ENCODE measurements at places on chromosomes 7 and 10. TPM values are rescaled to one million over a fixed set of nuclear protein-coding genes. Genes with fewer than 3 reads are reported as not detected.

- no peak for DNase-seq
Measured at GRCh38 chr7:121037957-121038716, 49.6 kb downstream of the CPED1 start.

GRCh38 chr7:29763266-29763665 is 43.0 kb upstream of the WIPF3 start:
- no peak for DNase-seq

The ZC3HAV1L gene
- 20.2 TPM for total RNA-seq

GRCh38 chr7:27872356-27873275 is 132.7 kb downstream of the TAX1BP1 start:
- DNase-seq, result no peak

DNA sequence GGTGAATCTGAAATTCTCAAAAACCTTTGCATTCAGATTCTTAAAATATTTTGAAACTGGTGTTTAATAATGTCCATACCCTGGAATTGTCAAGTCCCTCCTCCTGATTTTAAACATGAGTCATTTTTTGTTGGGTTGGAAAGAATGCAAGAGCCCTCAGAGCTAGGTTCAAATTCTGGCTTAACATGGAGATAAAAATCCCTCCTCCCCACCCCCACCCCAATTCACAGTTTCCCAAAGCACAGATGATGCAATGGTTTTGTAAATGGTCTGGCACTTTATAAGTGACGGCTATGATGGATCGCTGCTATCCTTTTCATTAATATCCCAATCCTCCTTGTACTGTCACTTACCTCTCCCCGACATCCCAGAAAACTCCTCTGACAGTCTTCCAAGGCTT is 332.8 kb downstream of the PLXNA4 start:
- no peak for DNase-seq

The NUTM2D gene
- 1.6 TPM for total RNA-seq

The IRF5 gene
- 8.0 TPM for total RNA-seq

DNA sequence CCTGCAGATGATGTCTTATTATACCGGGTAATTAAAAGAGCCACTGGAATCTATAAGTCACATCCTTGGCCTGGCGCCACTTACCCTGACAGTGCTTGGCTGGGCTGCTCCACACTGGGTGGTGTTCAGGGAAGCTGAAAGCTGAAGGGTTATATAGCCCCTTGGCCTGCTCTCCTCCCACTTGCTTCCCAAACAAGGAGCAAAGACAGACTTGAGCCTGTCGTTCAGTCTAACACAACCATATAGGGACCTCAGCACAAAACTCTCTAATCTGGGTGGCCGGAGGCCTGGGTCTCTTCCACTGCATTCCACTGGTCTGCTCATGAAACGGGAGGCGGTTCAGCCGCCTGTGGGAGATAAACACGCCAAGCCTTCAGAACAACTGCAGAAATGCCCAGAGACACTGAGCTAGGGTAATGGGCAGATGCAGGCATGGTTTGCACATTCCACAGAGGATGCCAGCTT is at the start of gene ACTA2:
ACTA2 (minus strand) TSS at position 127 of the 465 bp plus-strand sequence. CDS start 3,843 bp downstream, outside the sequence.
- no peak for DNase-seq

- DNase-seq, result no peak
Measured at GRCh38 chr10:51502124-51502523, 197.3 kb downstream of the CSTF2T start.

GRCh38 chr10:78898341-78899097 is 170.2 kb upstream of the ZMIZ1 start:
- no peak for DNase-seq

The CRTAC1 gene
- not detected for total RNA-seq

DNA sequence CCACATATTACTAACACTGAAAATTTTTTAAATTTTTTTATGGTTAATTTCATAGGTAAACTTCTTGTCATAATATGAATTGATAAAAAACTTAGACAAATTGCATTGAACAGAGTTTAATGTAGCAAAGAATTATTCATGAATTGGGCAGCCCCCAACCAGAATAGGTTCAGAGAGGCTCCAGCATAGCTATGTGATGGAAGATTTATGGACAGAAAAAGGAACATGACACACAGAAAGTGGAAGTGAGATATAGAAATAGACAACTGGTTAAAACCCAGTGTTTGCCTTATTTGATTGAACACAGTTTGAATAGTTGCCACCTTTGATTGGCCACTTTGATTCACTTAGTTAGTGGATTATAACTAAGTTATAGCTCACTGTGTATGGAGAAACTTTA is 87.2 kb downstream of the AHR start:
- no peak for DNase-seq

The PNLIPRP3 gene
- total RNA-seq, result not detected

DNA sequence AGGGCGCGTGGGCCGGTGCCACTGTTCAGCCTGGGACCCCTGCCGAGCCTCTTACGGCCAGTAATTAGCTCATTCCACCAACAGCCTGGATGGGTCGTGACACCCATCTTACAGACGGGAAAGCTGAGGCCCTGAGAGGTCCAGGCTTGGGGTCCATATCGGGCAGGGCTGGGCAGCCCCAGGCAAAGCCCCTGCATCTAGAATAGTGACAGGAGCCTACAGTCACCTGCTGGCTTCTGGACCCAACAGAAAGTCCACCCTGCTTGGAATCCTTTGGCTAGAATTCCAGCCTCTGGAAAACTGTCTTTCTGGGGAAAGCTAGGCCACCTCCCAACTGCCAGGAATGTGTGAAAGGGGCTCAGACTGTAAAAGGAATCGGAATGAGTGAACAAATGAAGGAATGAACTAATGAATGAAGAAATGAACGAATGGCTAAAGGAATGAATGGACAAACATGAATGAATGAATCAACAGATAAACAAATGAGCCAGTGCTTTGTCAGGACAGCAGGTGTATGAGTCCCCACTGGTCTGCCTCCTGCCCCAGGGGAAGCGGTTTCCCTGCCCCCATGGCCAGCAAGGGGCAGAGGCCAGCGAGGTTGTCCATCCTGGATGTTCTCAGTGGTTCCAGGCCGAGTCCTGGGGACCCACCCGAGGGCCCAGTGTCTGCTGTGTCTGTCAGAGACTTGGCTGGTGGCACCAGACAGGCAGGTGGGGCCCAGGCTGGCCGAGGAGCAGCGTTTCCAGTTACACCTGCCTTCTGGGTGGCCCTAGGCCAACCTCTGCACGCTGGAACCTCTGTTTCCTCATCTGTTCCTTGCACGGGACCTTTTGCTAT is 24.1 kb upstream of the PDGFA start:
- DNase-seq, result no peak

DNA sequence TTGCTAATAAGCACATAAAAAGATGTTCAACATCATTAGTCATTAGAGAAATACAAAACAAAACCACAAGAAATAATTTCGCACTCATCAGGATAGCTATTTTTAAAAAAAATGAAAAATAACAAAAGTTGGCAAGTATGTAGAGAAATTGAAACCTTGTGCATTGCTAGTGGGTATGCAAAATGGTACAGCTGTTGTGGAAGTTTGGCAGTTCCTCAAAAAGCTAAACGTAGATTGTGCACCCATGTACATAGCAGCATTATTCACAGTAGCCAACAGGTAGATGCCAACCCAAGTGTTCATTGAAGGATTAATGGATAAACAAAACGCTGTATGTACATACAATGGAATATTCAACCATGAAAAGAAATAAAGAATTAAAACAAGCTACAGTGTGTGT is 35.3 kb upstream of the STARD3NL start:
- no peak for DNase-seq

DNA sequence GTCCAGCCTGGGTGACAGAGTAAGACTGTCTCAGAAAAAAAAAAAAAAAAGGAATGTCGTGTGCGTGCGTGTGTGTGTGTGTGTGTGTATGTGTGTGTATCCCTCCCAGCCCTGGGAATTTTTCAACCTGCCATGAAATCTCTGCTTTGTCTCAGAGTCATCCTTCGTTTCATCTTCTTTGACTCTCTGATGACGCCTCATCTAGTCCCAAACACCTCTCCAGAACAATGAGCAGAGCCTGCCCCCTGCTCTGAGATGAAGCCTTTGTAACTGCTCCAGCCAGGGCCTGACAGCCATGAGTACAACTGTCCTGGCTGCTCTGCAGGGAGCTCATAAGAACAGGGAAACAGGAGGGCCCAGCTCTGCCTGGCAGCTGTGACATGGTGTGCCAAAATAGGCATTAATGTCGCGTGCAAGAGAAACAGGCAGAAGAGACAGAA is 149.5 kb downstream of the FAM107B start:
- DNase-seq, result no peak

The P4HA1 gene
- 37.4 TPM for total RNA-seq

The ATOH7 gene
- total RNA-seq, result not detected

- peak; percentile 28 for DNase-seq
Measured at GRCh38 chr10:35640474-35640873, 1.6 kb downstream of the FZD8 start.

DNA sequence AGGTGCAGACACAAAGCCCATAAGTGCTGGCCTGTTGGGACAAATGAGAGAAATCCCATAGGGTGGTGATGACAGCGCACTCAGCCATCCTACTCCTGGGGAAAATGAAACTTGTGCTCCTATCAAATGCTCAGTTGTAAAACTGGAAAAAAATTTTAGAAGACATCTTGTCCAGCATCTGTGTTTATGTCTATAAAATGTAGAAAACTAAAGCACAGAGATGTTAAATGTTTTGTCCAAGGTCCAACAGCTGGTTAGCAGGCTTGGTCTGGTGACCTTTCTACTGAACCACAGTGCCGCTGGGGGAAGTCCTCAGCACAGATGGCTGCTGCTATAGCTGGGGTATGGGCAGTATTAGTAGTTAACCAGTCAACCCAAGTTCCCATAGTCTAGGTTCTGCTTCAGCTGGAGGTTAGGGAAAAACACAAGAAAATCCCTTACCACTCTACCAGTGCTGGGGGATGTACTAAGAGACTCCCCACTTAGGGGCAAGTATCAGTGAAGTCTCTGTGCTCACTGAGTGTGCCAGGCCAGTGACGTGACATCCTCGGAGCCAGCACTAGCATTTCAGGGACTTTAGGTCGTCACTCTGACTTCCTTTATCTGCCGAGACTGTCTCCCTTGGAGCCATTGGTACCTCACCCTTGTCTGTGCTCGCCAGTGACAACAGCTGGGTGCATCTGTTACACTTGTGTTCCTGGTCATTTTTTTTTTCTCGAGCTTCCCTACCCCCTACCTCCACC is 1.9 kb downstream of the TSPAN33 start:
- no peak for DNase-seq

All from activated CD8-positive, alpha-beta T cell treated with anti-CD3 and anti-CD28 coated beads, Interleukin-2, amount 10 ng/mL, durations not matched to agents 7 days and 5 days (primary cell).